ENCODE measurements at places on chromosomes 3 and 15.

DNA sequence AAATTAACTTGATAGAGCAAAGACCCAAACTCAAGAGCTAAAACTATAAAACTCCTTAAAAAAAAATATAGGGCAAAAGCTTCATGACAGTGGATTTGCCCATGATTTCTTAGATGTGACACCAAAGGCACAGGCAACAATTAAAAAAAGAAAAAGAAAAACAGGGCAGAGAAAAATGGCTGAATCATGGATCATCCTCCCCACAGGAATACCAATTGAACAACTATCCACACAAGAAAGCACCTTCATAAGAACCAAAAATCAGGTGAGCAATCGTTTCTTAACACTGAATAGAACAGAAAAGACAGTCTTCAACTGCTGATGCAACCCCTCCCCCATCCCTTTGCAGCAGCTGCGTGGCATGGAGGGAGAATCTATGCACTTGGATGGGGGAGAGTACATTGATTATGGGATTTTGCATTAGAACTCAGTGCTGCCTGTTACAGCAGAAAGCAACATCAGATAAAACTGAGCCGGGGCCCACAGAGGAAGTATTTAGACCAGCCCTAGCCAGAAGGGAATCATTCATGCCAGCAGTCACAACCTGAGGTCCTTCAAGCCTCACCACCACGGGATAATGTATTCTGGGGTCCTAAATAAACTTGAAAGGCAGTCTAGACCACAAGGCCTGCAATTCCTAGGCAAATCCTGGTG lies 15.7 kb downstream of the C3orf33 start:
- no peak for DNase-seq

- no peak for DNase-seq
Observed at GRCh38 chr3:196344663-196345062, 6.5 kb upstream of the TM4SF19 start.

DNA sequence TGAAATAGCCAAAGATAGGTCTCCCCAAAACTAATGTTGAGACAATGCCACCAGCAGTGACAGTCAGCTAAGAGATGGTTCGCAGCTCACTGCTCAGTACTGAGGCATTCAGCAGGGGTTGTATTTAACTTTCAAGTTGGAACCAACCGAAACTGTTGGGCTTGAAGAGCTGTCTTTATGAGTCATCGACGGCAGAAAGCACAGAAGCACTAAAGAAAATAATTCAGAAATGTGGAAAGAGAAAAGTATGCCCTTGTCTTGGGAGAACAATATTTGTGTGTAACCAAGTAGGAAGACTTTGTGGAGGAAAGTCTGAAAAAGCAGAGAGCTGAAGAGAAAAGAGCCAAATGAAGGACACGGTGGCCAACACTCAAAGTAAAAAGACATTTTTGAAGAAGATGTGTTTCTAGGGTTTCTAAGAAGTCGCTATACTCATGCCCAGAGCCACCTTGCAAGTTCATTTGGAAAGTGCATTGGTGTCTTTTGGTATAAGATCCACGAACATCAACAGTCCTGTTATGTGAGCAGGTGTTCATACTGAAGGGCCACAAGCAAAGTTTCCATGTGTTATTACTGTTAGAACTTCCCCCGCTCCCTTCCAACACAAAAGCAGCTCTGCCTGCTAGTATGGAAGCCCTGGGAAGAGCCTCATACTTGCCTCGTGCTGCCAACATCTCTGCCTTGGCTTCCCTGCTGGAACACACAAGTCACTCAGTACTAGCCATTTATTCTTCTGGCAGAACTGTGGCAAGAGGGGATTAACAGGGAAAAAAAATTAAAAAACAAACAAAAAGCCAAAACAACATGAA lies 4.1 kb upstream of the RARB start:
- DNase-seq: no peak

DNA sequence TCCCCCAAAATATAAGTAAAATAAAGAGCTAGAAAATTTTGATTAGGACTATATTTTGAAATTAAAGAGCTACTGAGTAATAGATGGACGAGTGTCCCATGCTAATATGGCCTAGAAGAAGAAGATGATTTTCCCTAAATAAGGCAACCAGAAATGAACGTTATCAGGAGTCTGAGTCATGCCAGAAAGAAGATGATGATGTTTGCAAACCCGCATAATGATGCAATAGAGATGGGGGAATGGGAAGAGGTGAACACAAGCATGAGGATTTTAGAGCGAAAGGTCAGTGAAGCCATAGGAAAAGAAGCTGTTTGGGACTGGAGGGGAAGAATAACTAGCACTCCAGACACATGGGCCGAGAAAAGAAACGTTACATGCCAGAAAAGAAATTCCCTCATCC lies 71.7 kb downstream of the FGF12 start:
- no peak for DNase-seq

GRCh38 chr15:69763831-69764230 lies 311.2 kb downstream of the RPLP1 start:
- DNase-seq: no peak

DNA sequence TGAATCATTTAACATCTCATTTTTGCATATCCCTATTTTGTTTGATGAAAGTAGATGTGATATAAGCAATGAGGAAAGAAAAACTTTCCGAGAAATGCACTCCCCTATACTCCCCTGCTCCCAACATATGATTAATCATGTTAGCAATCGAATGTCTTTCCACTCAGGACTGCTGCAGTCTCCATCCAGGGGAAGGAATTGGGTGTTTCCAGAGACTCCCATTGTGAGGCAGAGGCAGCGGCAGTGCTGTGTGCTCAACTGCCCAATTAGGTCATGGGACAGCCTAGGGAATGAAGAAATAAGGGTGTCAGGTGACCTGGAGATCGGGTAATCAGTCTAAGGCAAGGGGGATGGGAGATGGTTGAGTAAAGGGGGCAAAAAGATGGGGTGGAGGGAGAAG lies 268.6 kb upstream of the MEIS2 start:
- no peak for DNase-seq

GRCh38 chr3:31253782-31254181 lies 278.9 kb upstream of the STT3B start:
- no peak for DNase-seq

GRCh38 chr3:189863031-189863430 lies 231.8 kb downstream of the TP63 start:
- no peak for DNase-seq

DNA sequence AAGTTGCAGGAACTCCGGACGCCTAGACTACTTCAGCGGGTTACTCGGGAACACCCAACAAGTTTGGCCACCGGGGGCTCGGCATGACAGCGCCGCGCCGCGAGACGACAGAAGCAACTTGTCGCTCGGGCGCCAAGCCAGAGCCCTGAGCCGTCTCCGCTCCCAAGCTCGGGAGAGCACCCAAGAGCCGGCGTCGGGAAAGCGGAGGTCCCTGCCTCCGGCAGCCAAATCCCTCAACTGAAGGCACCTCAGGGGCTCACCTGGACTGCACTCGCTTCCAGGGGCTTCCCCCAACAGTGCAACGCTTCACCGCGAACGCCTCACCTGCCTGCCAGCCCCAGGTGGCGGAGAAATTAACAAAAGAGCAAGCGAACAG lies 640 bp downstream of the MB21D2 start:
- DNase-seq: peak; percentile 22

DNA sequence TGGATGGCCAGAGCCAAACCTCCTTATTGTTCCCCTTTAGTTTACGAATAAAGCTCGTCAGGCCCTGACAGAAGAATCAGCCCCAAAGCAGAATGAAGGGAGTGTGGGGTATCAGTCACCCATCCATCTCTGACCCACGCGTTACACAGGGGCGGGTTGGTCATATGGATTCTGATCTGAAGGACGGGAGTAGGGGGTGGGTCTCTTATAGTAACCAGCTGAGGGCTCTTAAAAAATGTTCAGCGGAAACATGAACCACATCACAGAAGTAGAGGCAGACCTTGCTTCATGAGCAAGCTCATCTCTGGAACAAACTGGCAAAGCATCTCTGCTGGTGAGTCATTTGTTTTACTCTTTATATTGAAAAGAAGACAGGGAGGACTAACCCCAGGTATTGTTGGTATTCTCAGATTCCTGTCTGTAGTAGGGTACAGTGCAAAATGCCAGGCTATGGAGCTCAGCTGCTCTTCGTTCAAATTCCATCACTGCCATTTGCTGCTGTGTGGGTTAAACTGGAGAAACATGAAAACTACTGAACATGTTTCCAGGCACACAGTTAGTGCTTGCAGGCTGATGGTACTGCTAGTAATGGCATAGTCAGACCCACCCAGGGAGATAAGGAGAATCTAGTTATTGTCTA lies at the start of gene CXCR6:
Gene CXCR6 (plus strand): TSS at position 258 of the 640 bp plus-strand sequence. CDS start 3,018 bp downstream, outside the sequence.
- no peak for DNase-seq

GRCh38 chr3:50517721-50518206 lies 14.3 kb upstream of the CACNA2D2 start:
- DNase-seq: no peak

GRCh38 chr3:13886593-13887129 lies 6.8 kb upstream of the WNT7A start:
- DNase-seq: no peak

DNA sequence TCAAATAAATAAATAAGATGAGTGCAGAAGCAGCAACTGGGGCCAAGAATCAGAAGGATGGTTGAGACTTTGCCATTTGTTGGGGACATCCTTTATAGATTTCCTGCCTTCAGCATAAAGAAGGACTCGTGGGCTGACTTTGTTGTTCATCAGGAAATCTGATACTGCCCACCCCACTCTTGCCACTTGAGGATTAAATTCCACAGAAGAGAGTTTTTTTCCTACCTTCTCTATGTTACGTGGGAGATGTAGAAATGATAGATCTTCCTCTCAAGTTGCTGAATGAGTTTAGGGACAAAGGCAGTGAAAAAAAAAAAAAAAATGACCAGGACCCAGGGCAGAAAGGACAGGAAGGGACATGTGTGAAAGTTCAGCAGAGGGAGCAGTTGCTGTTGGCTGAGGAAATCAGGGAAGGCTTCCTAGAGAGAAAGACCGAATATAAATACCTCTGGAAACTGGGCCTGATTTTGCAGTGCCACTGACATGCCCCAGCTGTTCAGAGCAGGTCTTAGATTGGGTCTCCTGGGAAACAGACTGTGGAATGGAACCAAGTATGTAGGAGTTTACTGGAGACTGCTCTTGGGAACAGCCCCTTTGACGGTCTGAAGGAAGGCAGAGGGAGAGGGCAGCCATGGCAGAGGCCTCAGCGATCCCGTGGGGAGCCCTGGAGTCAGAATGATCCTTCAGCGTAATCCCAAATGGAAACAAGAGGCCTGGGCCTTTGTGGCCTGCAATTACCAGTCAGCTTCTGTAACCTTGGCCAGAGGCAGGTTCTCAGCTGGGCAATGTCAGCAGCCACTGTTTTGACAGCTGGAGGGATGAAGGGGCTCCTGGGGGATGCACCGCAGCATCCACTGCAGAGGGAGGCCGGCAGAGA lies 50.9 kb downstream of the C3orf20 start:
- no peak for DNase-seq

GRCh38 chr3:15241341-15241740 lies 35.3 kb downstream of the CAPN7 start:
- DNase-seq: no peak

DNA sequence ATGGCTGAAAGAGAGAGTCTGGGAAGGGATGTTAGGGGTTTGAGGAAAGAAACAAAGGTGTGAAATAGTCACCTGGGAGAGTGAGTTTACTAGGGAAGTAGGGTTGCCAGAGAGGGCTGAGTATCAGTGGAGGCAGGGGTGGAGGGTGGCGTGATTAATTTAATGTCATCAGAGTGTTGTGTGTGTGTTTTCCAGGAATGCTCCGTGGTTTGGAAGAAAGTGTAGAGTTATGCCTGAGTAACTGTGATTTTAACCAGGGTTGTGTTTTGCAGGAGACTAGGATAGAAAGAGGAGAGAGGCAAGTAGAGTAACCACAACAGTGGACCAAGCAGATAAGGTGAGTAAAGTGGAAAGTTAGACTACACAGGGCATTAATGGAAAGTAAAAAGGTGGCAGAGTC lies 27.2 kb downstream of the PLD1 start:
- no peak for DNase-seq

- no peak for DNase-seq
Observed at GRCh38 chr3:3087716-3088465, 22.3 kb downstream of the IL5RA start.

GRCh38 chr15:58900631-58901030 lies 32.8 kb downstream of the SLTM start:
- no peak for DNase-seq

DNA sequence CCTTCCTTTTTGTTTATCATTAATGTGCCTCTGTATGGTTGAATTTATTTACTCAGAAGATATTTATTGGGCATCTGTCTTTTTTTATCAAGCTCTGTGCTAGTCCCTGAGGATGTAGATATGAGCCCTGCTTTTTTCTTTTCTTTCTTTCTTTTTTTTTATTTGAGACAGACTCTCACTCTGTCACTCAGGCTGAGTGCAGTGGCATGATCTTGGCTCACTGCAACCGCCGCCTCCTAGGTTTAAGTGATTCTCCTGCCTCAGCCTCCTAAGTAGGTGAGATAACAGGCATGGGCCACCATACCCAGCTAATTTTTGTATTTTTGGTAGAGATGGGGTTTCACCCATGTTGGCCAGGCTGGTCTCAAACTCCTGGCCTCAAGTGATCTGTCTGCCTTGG lies 58.5 kb downstream of the MBNL1 start:
- DNase-seq: no peak

DNA sequence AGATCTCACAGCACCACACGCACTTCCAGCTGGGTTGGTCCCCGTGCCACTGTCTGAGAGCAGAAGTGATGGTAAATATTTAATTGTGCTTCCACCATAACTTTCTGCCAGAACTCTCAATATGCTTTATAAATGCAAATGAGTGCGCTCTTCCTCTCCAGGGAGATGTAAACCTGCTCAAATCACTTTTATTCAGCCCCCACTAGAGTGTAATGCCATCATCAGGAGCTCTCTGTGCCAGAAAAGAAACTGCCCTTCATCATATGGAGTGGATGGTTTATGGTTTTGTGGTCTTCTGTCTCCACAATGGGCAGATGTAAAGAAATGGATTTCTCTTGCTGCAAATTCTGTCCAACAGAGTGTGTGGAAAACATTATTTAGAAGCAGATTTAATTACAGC lies 127.0 kb downstream of the EPHB1 start:
- DNase-seq: no peak

GRCh38 chr15:100693451-100693850 lies 91.1 kb downstream of the ASB7 start:
- DNase-seq: no peak

GRCh38 chr15:77064539-77065308 lies 6.2 kb downstream of the TSPAN3 start:
- DNase-seq: no peak

DNA sequence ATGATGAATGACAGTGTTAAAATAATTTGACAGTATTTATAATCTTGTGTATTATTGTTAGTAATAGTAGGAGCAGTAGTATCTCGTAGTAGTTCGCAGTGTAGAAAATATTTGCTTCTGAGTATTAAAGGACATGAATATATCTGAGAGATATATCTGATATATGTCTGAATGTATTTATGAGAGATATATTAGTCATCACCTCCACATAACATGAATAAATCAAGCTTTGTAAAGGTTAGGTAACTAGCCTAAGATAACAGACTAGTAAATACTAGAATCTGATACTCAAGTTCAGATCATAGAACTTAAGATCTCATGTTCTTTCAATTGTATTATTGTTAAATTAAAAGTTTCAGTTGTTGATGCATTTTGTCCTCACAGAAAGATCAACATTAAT lies 130.5 kb downstream of the UBE2E2 start:
- no peak for DNase-seq

- no peak for DNase-seq
Observed at GRCh38 chr3:126937533-126937932, 45.4 kb upstream of the PLXNA1 start.

All from NCI-H2227 treated with DMSO at 0.1 percent for 48 hours (cell line).